WTC11 (cell line): ENCODE measurements at places on chromosomes 12 and 14.

GRCh38 chr12:253116-253831 lies 9.4 kb downstream of the SLC6A13 start:
- no peak for DNase-seq

GRCh38 chr12:52818887-52819420 lies 5.0 kb upstream of the KRT4 start:
- DNase-seq, result no peak

- DNase-seq, result no peak
Observed at GRCh38 chr14:63901434-63902085, 48.8 kb downstream of the SYNE2 start.

GRCh38 chr14:60254176-60254575 lies 5.2 kb downstream of the PPM1A start:
- DNase-seq, result no peak

GRCh38 chr12:121038861-121039668 lies at the start of gene OASL:
OASL (minus strand) TSS chr12:121039246; CDS start chr12:121038971, 275 bp downstream.
- DNase-seq, result no peak

DNA sequence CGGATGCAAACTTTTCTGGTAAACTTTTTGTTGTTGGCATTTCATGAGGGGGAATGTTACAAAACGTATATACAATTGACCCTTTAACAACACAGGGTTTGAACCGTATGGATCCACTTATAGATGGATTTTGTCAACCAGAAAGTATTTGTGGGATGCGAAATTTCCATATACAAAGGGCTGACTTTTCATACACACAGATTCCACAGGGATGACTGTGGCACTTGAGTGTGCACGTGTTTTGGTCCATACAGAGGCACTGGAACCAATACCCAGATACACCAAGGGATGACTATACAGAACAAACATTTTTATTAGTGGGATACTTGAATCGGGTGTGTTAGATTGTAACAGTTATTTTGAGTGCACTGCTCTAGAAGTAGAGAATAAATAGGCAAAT lies 29.8 kb upstream of the CCT2 start:
- DNase-seq, result no peak

- DNase-seq, result no peak
Observed at GRCh38 chr14:48703728-48704467, 882.3 kb downstream of the RPS29 start.

GRCh38 chr14:47179906-47180305 lies 495.5 kb downstream of the MDGA2 start:
- no peak for DNase-seq

DNA sequence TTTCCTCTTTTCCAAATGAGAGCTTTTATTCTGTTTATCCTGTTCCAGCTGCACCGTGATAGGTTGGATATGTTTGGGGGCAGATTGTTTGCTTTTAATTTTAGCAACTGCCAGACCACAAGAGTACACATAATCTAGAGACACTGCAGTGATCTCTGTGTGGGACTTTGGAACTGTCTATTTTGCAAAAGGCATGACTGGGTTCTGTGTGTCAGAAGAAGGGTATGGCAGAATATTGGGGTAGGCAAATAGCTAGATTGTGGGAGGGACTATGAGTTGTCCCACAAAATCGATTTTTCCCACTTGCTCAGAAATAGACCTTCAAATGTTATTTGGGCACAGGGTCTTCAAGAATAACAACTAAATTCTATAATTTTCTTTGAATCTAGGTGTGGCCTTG lies 275.9 kb upstream of the KITLG start:
- DNase-seq, result no peak

DNA sequence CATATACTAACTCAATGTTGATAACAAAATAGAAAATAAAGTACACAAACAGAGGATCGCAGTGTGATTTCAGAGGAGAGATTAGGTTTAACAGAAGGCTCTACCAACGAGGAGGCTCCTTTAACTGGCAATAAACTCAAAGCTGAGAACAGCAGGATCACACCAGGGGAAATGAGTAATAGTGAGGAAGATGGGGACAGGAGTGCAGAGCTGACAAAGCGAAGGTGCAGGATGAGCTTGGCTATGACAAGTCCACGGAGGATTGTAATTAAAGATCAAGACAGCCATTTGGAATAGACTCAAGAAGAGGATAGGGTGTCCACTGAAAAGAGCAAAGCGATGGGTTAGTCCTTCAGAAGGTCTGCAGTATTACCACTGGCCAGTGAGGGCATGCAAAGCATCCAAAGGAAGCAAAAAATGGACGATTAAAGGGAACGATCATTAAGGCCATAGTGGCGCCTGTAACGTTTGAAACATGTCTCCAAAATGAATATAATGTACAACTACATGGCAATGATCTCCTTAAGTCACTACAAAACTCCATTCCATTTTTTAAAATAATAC lies 85.3 kb downstream of the GRIN2B start:
- no peak for DNase-seq

GRCh38 chr12:105222284-105222655 lies 13.7 kb downstream of the APPL2 start:
- DNase-seq, result no peak

DNA sequence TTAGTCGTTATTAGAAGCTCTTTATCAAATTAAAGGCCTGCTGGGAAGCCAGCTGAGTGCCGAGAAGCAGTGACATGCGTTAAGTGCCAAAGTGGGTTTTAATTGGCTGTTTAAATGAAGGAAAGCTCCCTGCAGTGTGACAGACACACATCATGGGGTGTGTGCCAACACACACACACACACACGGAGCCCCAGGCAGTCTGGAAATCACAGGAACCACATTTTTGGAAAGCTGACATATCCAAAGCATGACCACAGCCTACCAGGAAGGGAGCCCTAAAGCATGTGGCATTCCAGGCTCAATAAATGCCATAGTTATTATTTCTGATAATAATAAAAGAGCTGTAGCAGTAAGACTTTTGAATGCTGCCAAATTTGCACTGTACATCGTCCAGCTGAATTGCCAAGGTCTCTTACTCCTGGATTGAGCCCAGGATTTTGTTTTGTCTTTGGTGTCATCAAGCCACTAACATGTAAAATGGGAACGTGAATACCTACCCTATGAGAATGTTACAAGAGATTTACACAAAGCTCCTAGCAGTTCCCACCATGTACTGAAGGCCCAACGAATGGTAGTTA lies 135.1 kb downstream of the TMEM30B start:
- no peak for DNase-seq

GRCh38 chr14:70881549-70882177 lies 25.6 kb upstream of the PCNX1 start:
- no peak for DNase-seq
